ENCODE measurements at places on chromosomes 1 and 21.

DNA sequence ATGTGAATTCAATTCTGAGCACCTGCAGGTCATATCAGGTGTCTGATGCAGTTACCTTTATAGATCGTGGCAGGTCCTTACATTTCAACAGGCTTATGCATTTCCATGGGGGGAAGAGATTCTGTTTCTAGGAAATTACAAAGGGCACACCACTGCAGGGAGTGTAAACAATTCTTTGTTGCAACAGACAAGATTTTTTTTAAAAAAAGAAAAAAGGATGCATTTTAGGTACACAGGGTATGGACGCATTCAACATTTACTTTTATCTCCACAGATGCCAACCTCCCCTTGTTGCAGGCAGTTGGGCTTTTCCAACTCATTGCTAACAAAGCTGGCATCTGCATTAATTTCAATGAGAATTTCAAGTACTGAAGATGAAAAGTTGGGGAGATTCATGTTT is 13.5 kb upstream of the TEKT2 start:
- DNase-seq, result no peak

DNA sequence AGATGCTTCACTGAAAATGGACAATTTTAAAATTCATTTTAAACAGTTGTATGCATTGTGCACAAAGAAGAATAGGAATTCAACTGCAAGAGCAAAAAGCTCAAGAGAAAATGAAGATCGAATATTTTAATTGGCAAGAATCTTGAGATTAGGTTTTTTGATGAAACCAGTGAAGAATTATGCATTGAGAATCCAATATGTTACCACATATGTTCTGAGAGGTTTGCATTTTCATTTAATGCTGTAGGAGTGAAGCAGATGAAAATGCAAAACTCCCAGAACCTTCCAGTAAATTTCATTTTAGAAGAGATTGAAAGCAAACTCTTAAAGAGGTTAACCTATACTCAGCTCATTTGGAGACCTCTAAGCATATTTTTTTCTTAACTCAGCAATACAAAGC is 298.0 kb downstream of the OLFM3 start:
- no peak for DNase-seq

- no peak for DNase-seq
These were observed 454 bp downstream of the CORT start for GRCh38 chr1:10450156-10450814.

- DNase-seq, result no peak
These were observed 140.4 kb upstream of the C1orf105 start for GRCh38 chr1:172279939-172280636.

DNA sequence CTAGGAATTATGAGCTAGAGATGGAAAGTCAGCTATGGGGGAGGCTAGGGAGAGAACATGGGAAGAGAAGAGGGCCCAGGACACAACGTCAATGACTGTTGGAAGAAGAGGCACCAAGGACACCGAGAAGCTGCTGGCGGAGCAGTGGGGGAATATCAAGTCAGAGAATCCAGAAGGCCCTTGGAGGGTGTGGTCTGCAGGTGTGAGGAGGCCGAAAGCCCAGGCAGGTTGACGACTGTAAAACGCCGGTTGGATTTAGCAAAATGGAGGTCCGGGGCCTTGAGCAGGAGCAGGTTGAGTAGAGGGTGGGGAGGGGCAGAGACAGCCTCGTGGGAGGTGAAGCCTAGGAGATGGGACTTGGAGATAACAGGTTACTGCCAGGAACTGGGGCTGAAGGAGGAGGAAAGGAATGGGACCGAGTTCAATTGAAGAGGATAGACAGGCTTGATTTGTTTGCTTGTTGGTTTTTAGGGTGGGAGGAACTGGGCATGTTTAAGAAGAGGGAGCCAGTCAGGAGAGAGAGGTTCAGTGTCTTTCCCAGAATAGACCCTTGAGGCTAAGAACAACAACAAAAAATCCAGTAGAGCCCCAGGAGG is 35.1 kb downstream of the EDN2 start:
- no peak for DNase-seq

DNA sequence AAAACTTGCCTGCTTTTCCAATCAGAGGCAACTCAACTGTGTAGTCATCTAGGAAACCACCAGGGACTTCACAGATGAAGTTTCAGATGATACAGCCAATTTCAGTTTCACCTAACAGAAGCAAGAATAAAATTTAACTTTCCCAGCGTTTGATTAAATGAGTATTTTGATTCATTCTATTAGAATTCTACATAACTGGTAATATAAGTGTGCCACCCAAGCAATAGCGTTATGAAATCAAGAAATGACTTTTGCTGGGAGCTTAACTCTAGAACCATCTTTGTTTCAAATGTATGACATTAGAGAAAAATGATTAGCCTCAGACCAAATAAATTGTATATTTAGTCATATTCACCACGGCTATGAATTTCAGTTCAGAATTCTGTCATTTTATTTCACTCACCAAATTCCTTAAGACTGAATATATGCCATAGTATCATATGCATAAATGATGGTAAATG is 239.3 kb downstream of the NRIP1 start:
- no peak for DNase-seq

DNA sequence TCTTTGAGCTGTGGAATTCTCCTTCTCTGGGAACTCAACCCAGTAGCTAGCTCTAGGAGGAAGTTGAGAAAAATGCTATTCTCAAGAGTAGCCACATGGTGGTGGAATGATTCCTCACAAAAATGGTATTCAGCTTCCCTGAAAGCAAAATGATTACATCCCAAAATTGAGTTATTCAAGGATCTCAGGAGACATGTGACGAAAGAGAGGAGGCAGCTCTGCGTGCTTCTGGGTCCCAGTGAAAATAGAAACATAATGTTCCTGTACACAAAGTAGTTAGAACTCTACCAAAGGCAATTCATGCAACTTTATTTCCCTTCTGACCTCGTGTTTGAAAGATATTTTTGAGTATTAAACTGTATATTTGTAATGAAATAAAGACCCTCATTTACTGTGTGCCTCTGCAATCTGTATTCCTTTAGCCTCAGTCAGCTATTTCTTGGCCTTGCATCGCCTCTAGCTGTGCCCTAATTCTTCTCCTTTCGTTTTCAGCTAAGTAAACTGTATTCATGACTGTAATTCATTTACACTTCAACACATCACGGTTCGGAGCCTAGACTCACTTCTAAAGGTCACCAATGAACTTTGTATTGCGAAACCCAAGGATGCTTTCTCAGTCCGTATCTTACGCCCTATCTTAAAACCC is 167.3 kb downstream of the FASLG start:
- no peak for DNase-seq

DNA sequence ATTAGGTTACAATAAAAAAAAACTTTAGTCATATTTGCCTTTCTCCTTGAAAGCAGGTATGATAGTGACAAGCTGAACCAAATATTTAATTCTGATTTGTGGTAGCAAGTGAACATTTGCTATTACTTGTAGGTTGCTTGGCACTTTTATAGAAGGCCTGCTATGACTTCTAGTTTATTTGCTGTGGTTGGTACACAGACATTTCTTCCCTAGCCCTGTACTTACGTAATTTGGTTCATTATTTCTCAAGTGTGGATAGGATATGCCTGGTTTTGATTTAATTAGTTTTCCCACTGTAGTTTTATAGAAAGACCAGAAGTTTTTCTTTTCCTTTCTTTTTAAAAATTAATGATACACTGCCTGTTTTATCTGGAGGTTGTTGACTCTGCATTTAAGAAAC is 55.9 kb downstream of the PPP2R5A start:
- no peak for DNase-seq

- no peak for DNase-seq
These were observed 1.2 kb downstream of the PTP4A2 start for GRCh38 chr1:31936981-31937299.

GRCh38 chr1:149849947-149850360 is 49.4 kb upstream of the BOLA1 start:
- DNase-seq, result peak; percentile 18

DNA sequence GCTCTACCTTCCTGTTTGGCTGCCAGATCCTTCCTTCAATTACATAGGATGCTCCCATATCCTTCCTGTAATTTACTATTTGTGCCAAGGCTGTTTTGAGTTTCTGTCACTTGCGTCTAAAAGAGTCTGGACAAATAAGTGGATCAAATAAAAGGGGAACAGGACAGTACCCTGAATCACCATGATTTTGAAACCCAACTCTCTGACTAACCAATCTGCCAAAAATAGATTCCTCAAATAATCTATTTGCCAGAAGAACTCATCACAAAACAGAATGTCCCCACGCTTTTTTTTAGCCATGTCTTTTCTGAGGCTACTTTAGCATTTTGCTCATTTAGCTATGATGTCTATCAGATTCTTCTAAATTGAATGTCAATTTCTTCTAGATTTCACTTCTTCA is 392.6 kb downstream of the NTNG1 start:
- no peak for DNase-seq

- DNase-seq, result no peak
These were observed 54.6 kb downstream of the SLC35F3 start for GRCh38 chr1:233959102-233959501.

GRCh38 chr1:53979712-53980450 is 33.7 kb downstream of the LRRC42 start:
- DNase-seq, result no peak

DNA sequence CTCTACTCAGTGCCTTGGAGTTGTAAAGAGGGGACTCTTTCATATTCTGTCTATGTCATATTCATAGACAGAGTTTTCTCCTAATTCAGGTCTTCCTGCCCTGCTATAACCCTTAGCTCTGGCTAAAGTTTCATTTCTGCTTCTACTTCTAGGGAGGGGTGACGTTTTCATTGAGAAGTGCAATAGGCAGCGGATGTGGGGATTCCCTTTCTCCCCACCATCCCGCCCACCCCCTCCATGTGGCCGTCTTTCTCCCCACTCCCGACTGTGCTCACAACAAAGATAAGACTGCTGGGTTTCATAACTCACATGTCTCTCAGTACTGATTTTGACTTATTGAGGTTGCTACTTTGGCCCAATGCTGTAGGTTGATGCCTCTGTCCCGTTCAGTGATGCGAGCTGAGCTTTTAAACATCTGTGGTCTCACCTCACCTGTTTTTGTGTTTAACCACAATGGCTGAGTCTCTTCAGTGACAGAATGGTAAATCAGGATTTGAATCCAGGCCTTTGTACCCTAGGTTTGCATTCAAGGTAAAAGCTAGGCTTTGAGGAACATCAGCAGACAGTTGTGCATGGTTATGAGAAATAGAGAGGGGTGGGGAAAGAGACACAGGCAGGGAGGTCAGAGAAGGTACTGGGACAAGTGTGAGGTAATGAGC is 7.8 kb upstream of the KIF14 start:
- no peak for DNase-seq

GRCh38 chr1:169327875-169328274 is 39.7 kb downstream of the NME7 start:
- DNase-seq, result no peak

DNA sequence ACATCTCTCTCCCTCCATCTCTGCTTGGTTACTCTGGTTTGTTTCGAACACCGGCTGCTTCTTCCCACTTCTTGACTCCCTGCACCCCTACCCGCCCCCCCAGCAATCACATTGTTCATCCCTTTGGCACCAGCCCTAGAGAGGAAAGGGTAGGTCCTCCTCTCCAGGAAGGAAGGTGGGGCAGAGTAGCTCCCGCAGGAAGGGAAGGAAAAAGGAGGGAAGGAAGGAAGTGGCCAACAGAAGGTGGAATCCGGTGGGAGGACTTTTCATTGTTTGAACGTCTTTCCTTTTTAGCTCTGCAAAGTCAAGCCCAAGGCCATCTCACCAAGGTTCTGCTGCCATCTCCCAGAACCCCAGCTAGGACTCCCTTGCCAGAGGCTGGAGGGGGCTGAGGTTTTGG is 18.0 kb downstream of the IER5 start:
- no peak for DNase-seq

DNA sequence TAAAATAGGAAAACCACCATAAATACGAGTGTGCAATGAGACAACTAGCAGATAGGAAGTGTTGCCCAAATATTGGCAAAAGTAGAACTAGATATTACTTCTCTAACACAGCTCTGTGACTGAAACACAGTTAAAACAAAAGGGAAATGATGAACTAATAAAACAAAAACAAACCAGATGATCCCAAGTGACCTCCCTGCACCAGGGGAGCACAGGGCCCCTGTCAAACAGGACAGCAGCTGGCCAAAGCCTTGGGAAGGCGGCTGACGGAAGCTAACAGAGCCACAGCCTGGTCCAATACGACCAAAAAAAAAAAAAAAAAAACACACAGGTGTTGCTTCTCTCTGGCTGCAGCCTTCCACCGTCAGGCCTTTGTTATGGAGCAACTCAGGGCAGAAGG is 17.8 kb downstream of the ZBTB17 start:
- DNase-seq, result peak; percentile 23

DNA sequence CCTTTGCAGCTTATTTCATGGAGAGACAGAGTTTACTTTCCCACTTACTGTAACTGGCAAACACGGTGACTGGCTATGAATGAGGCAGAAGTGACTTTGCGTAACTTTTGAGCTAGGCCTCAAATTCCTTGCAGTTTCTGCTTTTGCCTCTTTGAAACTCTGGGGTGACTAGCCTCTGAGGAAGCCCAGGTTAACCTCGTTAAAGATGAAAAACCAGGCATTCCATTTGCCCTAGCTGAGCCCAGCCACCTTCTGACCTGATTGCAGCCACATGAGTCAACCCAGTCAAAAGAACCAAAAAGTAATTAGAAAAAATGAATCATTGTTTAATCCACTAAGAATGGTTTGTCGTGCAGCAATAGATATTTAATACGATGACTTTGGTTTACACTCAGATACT is 20.4 kb downstream of the PRMT6 start:
- no peak for DNase-seq

GRCh38 chr1:234892642-234893041 is 236.0 kb downstream of the TOMM20 start:
- no peak for DNase-seq

- no peak for DNase-seq
These were observed 87.5 kb downstream of the COP1 start for GRCh38 chr1:176119549-176119948.

GRCh38 chr1:43334453-43335205 is 3.0 kb upstream of the MPL start:
- DNase-seq, result no peak

GRCh38 chr1:72397786-72398185 is 115.4 kb upstream of the NEGR1 start:
- DNase-seq, result no peak

DNA sequence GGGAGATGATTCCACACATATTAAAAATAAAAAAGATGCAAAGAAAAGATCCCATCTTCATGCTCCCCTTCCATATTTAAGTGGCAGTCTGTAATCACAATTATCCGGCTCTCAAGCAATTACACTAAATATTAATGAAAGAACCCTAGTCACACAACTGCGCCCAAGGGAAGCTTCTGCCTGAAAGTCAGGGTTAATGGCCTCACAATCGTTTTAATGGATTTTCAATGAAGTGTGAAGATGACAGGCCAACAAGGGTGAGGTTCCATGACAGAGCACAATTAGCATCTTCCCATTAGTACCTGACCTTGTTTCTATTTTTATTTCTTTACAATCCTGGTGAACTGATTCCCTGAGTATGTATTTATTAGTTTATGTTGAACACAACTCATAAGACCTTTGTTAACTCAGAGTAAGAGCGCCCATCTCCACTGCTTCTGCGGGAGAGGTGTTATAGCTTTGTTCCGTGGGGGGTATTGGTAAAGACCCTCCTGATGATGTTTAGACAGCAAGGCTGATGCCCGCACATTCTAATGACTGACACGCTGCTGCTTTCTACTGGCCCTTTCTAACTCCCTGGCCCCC is 80.9 kb downstream of the IER5 start:
- no peak for DNase-seq
